Activated CD4-positive, alpha-beta T cell treated with anti-CD3 and anti-CD28 coated beads, Interleukin-2, amount 50 U/mL, for 1 hour (primary cell): ENCODE measurements at places on chromosomes 11 and 22.

DNA sequence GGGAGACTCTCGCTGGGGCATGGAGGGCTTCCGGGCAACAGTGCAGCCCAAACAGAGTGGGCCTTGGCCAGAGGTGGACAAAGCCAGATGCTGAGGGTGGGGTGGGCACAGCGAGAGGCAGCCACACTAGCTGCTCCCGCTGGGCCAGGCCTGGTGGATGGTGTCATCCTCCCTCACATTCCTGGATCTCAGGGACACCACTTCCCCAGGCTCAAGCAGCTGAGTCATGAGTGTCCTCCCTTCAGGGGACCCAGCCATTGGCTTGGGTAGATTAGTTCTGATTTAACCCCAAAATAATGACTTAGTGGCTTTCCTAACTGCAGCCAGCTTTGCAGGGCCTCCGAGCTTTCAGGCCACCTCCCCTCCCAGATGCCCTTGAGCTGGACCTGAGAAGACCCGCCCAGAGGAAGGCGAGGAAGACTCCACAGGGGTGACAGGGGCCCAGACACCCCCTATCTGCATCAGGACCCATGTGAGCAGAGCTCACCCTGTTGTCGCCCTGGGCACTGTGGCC, 25.9 kb upstream of the WNT7B start:
- DNase-seq: no peak

DNA sequence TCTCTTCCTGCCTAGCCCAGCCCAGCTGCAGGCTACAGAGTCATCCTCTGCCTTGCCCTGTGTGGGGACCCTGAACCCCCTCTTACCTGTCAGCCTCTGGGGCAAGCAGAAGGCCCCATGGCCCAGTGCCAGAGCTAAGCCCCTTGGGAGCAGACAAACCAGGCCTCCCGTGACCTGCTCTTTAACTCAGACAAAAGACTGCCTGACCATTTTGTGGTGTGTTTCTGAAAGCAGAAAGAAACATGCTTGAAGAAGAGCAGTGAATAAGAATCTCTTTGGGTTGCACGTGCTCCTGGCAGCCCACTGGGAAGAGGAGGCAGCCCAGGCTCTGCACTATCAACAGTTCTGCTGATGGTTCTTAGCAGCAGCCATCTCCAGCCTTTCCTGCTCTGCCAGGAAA, 118.6 kb downstream of the GRIK4 start:
- DNase-seq: no peak

DNA sequence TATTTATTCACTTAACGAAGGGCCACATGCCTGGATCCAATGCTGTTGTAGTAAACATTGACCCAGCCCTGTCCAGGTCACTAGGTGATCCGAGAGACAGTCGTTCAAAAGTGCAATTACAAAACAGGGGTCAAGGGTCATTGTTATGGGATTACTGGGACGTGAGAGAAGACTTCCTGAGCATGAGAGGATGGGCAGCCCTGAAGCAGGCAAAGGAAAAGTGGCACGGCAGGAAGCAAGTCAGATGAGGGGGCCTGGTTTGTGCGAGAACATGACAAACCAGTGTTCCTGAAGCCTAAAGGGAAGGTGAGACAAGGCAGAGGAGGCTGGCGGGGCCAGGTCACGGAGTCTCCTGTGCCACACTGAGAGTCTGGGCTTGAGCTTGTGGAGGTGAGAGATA, 15.8 kb upstream of the MMP20 start:
- no peak for DNase-seq

GRCh38 chr11:62588966-62589637, 2.2 kb downstream of the TUT1 start:
- DNase-seq: no peak

DNA sequence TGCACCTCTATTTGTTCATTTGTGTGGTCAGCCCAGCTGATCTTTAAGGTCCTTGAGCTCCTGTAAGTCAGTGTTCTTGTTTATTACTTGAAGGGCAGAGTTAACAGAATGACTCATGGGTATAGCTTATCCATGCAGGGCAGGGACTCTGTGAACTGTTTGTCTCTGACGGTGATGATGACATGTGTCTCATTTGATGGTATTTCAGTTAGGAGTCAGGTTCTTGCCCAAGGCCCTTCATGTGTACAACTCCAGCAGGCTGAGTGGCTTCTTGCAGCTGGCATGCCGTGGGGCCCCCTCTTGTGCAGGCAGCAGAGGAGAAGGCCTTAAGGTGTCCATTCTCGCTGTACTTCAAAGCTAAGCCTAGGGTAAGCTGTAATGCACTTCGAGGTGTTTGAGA, 165.1 kb downstream of the DBX1 start:
- no peak for DNase-seq

- DNase-seq: no peak
Measured at GRCh38 chr22:42452456-42452855, 20.3 kb upstream of the NFAM1 start.
